ENCODE measurements at places on chromosomes 5 and 9.
A peak's percentile ranks its signal among the peaks of the same experiment; 100 is the strongest.

DNA sequence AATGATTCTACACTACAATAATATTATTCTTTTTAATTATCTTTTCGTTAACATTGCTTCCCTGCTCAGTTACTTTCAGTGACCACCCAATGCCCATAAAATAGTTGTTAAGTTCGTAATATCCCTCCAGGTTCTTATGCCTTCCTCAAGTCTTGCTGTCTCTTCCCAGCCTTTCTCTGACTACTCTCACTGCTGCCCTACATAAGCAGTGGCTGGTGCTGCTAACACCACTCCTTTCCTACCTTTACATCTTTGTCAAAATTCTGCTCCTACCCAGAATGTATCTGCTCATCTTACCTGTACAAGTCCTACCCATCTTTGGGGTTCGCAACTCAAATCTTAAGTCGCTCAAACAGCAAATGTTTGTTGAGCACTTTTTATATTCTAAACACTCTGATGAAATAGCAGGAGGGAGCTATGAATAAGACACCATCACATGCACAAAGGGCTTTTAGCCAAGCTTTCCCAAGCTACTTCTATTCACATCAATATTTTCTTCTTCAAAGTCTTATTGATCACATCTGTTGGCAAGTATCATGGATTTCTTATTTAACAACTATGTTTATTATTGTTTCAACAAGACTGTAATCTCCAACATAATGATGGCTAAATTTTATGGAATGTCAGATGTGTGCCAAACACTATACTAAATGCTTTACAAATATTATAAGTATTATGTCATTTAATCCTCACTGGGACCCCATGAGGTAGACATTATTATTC is 29.5 kb downstream of the SLC25A46 start:
- peak; percentile 56 for DNase-seq

GRCh38 chr9:127776924-127777289 is 1.6 kb downstream of the SH2D3C start:
- DNase-seq: no peak

DNA sequence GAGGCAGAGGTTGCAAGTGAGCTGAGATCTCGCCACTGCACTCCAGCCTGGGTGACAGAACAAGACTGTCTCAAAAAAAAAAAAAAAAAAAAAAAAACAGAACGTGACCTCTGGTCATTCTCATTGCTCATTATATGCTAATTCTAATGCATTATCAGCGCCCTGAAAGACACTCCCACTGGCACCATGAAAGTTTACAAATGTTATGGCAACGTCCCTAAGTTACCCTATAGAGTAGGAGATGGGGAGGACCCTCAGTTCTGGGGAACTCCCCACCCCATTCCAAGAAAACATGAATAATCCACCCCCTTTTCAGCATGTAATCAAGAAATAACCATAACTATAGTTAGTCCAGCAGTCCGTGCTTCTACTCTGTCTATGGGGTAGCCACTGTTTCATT is 48.9 kb upstream of the DENND4C start:
- DNase-seq: no peak

DNA sequence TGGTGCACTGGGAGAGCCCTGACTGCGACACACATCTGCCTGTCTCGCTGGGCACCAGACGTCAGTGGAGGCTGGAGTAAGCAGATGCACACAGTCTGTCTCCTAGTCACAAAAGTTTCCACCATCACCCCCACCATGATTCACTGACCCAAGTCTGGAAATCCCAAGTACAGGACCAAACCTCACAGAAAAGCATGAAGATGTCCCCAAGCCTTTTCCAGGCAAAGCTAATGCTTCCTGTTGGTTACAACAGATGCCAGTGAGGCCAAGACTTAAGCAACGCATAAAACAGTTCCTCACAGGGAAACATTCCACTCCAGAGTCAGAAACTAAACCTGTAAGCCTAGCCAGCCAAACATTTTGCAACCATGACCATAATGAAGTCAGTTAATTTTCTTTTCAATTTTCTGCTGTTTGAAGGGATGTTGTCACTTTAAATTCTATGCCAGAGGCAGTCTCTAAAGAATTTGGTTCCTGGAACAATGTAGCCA is 259.3 kb upstream of the SLC30A5 start:
- peak; percentile 51 for DNase-seq

GRCh38 chr5:145824040-145824439 is 11.1 kb downstream of the PRELID2 start:
- peak; percentile 29 for DNase-seq

DNA sequence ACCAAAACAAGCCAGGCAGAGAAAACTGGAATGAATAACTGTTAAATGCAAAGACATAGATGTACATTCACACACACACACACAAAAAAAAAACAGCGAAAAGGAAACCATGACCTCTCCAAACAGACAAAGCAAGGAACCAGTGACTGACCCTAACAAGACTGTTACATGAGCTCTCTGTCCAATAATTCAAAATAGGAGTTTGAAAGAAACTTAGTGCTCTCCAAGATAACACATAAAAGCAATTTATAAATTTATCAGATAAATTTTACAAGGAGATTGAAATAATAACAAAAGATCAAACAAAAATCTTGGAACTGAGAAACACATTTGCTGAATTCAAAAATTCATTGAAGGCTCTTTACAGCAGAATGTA is 423.5 kb upstream of the RGMB start:
- no peak for DNase-seq

DNA sequence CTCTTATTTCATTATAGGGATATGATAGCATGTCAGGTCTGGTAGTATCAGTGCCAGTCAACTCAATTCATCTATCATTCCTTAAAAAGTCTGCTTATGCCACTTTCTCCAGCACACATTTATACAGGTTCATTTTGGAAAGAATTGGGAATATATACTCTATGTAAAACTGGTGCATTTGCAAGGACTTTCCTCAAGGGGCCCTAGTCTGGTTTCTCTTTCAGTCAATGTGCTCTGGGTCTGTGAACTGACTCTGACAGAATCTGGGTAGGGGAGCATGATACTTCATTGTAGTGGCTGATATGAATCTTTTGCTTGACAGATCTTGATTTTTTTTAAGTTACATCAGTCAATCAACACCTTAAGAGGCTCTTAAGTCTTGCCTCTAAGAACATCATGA is 313.9 kb downstream of the HTR1A start:
- DNase-seq: no peak

DNA sequence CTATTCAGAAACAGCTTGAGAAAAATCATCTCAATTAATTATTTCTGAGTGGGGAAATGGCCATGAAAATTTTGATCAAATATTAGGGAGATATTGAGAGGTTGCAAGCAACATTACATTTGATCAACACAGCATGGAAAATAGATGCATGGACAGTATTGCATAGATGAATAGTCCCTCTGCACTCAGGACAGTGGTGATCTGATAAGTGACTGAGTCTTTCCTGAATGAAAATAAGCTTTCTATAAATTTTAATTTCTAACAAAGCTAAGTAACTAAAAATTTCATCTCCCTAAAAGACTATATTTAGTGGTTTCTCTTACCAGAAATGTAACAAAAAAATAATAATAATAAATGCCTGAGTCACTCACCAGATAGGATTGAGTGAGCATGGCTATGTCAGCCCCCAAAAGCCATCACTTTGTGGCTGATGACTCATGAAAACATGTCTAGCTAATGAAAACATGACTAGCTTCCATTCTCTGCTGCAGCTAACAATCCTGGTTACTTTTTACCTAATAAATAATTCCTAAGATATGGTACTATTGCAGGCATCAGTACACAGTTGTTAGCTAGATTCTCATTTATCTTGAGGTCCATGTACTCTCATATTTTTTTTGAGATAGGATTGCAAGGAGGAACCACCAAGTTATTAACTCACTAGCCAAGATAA is 1294.8 kb upstream of the ACO1 start:
- DNase-seq: peak; percentile 75

- peak; percentile 97 for DNase-seq
These were observed 16.6 kb downstream of the SH3PXD2B start for GRCh38 chr5:172437445-172438318.

GRCh38 chr9:12856603-12857002 is 81.8 kb downstream of the LURAP1L start:
- no peak for DNase-seq

GRCh38 chr5:68021227-68021626 is 194.3 kb upstream of the PIK3R1 start:
- DNase-seq: no peak

GRCh38 chr9:137053944-137054931 is at the start of gene ENTPD2:
Gene ENTPD2 (minus strand): TSS chr9:137054061. CDS start chr9:137053997, 64 bp downstream.
- no peak for DNase-seq

GRCh38 chr9:107890921-107891465 is 401.4 kb upstream of the KLF4 start:
- peak; percentile 67 for DNase-seq

- no peak for DNase-seq
These were observed 72.2 kb downstream of the RGS3 start for GRCh38 chr9:113535756-113536155.

All from fibroblast of skin of right biceps (primary cell).